COR-L47 (cell line): ENCODE measurements at places on chromosomes 3 and 15.

DNA sequence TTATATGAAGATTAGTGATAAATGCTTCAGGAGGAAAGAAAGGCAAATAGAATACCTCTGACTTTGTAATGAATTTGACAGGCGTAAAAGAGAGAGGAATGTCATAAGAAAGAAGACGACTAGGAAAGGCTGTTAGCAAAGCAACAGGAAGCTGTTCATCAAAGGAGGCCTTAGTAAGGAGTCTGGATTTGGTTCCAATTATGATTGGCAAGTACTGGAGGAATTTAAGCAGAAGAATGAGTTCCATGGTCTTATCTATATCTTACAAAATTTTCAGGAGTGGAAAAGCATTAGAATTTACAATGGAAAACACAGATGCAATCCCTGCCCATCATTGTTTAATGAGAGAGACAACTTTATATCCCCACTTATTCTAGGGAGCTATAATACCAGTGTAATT lies 13.8 kb downstream of the PLSCR1 start:
- no peak for DNase-seq

GRCh38 chr3:43732747-43733425 lies 42.1 kb downstream of the ABHD5 start:
- no peak for DNase-seq

GRCh38 chr15:62453981-62454380 lies 288.9 kb upstream of the C2CD4B start:
- no peak for DNase-seq

GRCh38 chr3:28139967-28140634 lies 101.3 kb upstream of the CMC1 start:
- no peak for DNase-seq

- DNase-seq = no peak
These were observed 321.5 kb upstream of the IGF1R start for GRCh38 chr15:98326804-98327203.

- no peak for DNase-seq
These were observed 7.0 kb downstream of the MELTF start for GRCh38 chr3:197022405-197023231.

GRCh38 chr15:31438601-31439265 lies 112.1 kb downstream of the KLF13 start:
- no peak for DNase-seq

- no peak for DNase-seq
These were observed 85.0 kb downstream of the FOXP1 start for GRCh38 chr3:71498543-71498942.

GRCh38 chr3:18369551-18370185 lies 55.5 kb downstream of the SATB1 start:
- peak; percentile 65 for DNase-seq

DNA sequence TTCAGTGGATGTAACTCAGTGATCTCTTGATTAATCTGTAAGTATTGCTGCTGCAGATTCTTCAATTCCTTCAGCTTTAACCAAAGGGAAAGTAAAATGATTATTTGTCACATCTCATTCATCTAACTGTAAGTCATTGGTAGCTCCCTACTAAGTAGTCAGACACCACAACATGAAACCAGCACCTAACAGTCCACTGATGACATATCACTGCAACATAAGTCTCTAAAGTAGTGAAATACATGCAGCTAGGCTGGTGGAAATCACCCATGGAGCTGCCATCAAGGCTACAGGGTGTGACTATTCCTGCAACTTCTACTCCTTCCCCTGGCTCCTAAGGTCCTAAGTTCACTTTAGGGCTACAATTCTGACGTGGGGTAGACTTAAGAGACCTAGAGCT lies 21.1 kb upstream of the HCLS1 start:
- DNase-seq = no peak

DNA sequence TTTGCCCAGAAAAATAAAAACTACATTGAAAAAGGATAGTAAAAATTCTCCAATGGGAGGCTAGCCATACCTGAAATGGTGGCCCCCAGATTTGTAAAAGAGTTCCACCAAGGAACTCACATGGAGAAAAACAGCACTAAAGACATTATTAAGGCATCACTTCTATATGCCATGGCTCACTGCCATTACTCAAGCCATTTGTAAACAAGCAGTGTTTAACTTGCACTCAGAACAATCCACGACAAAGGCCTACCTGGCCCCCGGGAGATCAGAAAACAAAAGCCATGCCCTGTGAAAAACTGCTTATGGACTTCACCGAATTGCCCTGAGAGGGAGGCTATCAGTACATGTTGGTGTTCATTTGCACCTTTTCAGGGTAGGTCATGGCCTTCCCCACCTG lies 19.6 kb downstream of the CCR8 start:
- no peak for DNase-seq

GRCh38 chr3:190043741-190044140 lies 77.0 kb downstream of the P3H2 start:
- no peak for DNase-seq

GRCh38 chr15:68371160-68371559 lies 60.8 kb downstream of the ITGA11 start:
- no peak for DNase-seq

- DNase-seq = peak; percentile 39
These were observed 11.7 kb upstream of the SEMA3B start for GRCh38 chr3:50256978-50257890.

- no peak for DNase-seq
These were observed 80.6 kb downstream of the NCEH1 start for GRCh38 chr3:172630316-172630715.

GRCh38 chr3:183411216-183411922 lies 17.1 kb downstream of the MCF2L2 start:
- DNase-seq = no peak

GRCh38 chr15:86916671-86917360 lies 837.1 kb downstream of the AGBL1 start:
- DNase-seq = no peak

DNA sequence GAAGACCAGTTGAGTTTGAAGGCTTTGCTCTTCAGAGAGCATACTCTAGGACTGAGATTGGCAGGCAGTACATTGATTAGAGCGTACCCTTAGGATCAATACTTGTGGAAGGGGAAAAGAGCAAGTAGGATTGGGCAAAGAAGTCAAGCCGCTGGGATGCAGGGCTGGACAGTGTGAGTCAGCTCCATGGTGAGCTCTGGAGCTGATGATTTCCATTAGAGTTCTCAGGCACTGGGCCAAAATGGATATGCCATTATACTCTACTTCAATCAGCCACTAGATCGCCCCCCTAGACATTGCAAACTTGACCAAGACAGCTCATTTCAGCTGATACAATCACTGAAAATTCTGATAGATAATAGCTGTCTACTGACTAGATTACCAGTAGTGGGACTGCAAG lies 432.7 kb upstream of the ALCAM start:
- no peak for DNase-seq

GRCh38 chr3:172877011-172877410 lies 126.5 kb downstream of the ECT2 start:
- DNase-seq = no peak

GRCh38 chr3:16264174-16264707 lies 502 bp downstream of the DPH3 start:
- no peak for DNase-seq

DNA sequence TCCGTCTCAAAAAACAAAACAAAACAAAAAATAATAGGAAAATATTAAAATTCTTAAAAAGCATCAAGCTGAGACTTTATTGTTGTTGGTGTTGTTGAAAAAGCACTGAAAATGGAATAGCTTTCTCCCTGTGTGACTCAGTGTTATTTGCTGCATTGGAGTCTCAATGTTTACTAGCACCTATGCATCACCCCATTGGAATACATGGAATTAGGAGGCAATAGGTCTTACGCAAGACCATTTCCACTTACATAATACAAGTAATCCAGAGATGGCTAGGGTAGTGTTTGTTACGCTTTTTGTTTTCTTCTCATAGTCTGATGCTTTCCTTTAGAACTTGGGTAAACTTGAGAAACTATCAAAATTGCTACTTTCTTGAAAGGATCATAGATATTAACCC lies 15.2 kb downstream of the GXYLT2 start:
- no peak for DNase-seq

DNA sequence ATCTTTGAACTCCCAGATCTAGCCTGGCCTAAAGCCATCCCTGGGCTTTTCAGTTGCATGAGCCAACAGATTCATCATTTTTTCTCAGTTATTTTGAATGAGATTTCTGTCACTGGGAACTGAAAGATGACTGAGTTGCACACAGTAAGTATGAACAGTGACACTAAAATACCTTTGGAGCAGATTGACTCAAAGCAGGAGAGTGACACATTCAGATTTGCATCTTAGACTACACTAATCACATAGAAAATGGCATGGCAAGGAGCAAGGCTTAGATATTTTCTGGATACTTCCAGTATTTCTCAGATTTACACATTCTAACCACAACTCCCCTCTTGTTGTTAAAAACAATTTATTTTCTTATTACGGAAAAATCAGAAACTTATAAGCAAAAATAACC lies 32.8 kb downstream of the SEC62 start:
- no peak for DNase-seq

DNA sequence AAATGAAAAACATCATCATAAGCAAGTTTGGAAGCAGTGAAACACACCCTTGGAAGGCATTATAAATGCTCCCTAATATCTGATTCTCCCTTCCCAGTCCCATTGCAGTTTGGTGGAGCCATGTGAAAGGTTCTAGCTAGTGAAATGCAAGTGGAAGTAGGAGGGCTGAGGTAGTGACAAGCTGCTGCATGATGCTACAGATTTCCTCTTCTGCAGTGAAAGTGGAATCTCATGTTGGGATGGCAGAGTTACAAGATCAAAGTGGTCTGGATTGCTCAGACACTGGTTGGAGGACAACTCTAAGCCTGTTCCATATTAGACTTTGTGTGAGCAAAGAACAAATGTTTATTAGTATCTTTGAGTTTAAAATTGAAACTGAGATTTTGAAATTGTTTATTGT lies 3.3 kb upstream of the PDCD6IP start:
- DNase-seq = no peak

DNA sequence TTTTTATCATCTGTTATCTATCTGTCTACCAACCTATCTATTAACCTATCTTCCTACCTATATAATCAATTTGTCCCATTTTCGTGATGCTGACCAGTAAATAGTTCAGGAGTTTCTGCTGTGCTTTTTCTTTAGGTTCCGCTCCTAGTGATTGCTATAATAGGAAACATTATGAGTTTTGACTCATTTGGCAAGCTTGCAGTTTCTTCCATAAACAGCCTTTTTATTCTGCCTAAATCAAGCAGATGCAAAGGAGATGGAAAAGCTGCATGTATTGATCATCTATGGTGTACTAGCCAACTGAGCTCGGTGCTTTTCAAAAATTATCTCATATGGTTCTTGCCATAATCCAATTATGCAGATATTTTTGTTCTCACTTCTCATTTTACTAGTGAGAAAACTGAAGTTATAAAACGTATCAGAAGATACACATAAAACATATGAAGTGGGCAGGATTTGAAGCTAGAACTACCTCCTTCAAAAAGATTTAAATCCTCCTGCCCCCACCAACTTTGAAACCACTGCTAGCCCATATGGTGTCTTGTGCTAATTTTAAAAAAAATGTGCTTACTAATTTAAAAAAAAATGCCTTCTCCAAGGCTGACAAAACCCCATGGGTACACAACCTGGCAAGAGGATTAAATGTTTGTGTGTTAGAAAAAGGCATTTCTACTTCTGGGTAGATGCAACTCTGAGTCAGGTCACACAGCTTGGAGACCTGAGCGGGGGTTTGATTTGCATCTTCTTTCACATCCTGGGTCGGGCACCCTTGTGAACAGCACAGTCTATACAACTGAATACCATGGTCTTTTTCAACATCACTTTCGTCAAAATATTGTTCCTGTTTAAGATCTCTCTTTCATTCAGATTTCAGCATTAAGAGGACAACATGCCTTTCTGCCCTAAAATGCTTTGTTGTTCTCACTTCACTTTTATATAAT lies 267.0 kb downstream of the CHL1 start:
- no peak for DNase-seq

GRCh38 chr15:43966646-43967045 lies 139.8 kb downstream of the WDR76 start:
- DNase-seq = no peak

GRCh38 chr3:53167418-53168174 lies 6.6 kb downstream of the PRKCD start:
- DNase-seq = no peak

DNA sequence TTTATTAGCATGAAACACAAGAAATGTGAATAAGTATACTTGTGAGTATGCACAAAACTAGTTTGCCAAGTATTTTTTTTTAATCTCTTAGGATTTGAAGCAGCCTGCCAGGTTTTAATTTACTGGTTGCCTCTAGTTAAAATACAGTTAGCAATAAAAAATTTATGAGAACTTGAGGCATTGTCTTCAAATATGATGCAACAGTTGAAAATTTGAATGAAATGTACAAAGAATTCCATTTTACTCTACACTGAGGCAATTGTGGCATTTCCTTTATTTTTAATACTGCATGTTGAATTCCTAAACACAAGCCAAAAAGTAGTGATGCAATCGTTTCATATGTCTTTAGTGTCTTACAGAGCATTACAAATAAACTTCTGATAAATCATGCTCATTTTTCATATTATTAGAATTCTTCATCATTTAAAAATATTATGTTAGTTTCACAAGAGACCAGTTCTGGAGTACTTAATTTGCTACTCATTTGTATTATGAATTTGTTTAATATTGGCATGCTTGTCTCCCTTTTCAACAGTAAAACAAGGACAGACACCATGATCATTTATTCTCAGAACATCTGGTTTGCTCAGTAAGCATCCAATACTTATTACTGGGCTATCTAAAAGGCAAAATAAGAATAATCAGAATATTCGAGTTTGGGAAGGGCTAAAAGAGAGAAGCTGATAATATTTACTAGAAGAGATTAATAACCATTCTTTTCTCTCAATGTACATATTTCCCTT lies 124.8 kb upstream of the PTX3 start:
- DNase-seq = no peak

DNA sequence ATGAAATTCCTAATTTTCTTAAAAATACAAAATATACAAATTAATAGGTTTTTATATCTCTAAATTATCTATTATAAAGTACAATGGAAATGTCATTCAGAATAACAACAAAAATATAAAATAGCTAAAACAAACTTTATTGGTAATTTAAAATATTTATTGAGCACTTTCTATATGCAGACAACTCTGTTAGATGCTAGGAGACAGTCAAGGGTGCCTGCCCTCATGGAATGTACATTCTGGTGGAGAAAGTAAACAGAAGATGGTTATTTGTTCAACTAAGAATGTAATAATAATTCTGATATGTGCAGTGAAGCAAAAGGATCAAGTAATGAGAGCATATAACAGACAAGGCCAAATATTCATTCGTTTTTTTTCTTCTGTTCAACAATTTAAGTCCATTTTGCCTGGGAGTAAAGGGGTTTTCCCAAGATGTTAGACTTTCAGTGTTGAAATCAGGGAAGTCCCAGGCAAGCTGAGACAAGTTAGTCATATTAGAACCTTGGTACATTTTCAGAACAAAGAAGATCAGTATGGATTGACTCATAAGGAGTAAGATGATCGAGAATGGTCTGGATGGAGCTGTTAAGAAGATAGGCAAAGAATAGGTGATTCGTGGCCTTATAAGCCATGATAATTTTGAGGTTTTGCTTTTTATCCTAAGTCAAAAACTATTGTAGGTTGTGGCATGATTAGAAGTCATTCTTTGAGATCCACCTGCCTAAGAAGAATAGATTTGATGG lies 150.2 kb upstream of the MLF1 start:
- no peak for DNase-seq

- DNase-seq = no peak
These were observed 14.7 kb upstream of the SST start for GRCh38 chr3:187684880-187685279.

- peak; percentile 54 for DNase-seq
These were observed 15.7 kb upstream of the AEN start for GRCh38 chr15:88605189-88606069.
